ENCODE measurements at places on chromosomes 5 and 9. TPM values are rescaled to one million over a fixed set of nuclear protein-coding genes. Genes with fewer than 3 reads are reported as not detected.

GAPT gene
- total RNA-seq = 0.27 TPM

BRINP1 gene
- total RNA-seq = 1.7 TPM

FNIP1 gene
- 31.6 TPM for total RNA-seq

CHSY3 gene
- 3.1 TPM for total RNA-seq

ACTBL2 gene
- total RNA-seq = not detected

SLC46A2 gene
- 0.16 TPM for total RNA-seq

MAST4 gene
- 91.4 TPM for total RNA-seq

CDH6 gene
- 4.0 TPM for total RNA-seq

PHYHD1 gene
- total RNA-seq = 21.9 TPM

OBP2B gene
- total RNA-seq = not detected

PCDHA4 gene
- total RNA-seq = 0.05 TPM

WDR38 gene
- total RNA-seq = not detected

DNA sequence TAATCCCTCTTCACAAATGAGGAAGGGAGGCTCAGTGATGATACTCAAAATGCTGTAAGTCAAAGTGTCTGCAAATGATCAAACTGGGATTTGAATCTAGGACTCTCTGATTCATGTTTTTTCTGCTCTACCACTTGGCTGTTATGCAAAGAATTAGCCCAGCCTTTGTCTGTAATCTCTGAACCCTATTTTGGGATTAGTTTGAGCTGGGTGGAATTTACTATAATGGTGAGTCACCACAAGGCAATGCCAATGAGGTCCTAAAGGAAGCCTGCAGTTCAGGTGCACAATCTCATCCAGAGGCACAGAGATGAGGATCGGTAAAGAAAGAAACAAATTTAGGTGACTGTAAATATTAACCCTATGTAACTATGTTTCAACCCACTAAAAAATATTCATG, 29.2 kb downstream of the RFK start:
- no peak for DNase-seq

GRCh38 chr5:145835848-145836239, 702 bp upstream of the PRELID2 start:
- no peak for DNase-seq

GRCh38 chr9:113593682-113594281, 130.3 kb downstream of the RGS3 start:
- peak; percentile 96 for DNase-seq

DNA sequence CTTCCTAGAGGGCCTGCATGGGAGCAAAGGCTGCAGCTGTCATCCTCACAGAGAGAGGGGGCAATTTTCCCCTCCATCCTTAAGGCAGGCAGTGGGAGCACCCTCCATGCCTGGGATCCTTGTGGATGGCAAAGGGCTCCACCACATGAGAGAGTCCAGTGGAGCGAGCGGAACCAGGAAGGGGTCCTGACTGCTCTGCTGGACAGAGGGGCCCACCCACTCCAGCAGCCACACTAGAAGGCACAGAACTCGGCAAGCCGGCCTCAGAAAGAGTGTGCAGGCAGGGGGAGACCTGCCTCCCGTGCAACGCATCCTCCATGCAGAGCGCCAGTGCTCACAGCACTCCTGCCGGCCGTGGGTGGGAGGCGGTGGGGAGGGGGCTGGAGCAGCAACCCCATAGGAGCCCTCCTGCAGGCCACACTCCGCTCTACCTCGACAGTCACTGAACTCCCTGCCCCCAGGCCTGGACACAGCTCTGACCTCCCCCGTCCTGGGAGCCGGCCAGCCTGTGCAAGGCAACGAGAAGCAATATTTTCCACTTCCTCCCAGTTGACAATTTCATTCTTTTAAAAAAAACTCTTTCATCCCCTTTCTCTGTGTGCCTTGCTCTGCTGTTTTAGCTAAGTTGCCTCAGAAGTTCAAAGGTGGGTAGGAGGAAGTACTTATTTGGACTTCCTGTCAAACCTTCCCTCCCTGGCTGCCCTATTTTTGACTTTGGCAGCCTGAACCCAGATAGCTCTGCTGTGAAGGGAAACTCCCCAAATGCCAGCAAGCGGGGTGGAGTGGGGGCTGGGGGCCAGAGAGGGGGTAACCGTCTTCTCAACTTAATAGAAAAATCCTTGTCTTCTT, 5.3 kb upstream of the LCP2 start:
- peak; percentile 86 for DNase-seq

GRCh38 chr5:95159603-95160002, 125.3 kb downstream of the MCTP1 start:
- DNase-seq = no peak

GRCh38 chr5:6785161-6785860, 72.1 kb downstream of the TENT4A start:
- no peak for DNase-seq

DNA sequence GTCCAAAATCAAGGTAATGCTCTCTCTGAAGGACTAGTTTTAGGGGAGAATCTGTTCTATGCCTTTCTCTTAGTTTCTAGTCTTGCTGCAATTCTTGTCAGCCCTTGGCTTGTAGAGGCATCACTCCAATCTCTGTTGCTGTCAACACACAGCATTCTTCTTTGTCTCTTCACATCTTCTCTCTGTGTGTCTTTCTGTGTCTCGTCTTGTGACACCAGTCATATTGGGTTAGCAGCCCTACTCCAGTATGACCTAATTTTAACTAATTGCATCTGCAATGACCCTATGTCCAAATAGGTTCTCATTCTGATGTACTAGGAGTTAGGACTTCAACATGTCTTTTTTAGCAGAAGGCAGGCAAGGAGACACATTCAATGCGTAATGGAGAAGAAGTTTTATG, 1110.6 kb downstream of the DTWD2 start:
- no peak for DNase-seq

GRCh38 chr5:179313849-179314521, 31.3 kb downstream of the ADAMTS2 start:
- DNase-seq = peak; percentile 90

DNA sequence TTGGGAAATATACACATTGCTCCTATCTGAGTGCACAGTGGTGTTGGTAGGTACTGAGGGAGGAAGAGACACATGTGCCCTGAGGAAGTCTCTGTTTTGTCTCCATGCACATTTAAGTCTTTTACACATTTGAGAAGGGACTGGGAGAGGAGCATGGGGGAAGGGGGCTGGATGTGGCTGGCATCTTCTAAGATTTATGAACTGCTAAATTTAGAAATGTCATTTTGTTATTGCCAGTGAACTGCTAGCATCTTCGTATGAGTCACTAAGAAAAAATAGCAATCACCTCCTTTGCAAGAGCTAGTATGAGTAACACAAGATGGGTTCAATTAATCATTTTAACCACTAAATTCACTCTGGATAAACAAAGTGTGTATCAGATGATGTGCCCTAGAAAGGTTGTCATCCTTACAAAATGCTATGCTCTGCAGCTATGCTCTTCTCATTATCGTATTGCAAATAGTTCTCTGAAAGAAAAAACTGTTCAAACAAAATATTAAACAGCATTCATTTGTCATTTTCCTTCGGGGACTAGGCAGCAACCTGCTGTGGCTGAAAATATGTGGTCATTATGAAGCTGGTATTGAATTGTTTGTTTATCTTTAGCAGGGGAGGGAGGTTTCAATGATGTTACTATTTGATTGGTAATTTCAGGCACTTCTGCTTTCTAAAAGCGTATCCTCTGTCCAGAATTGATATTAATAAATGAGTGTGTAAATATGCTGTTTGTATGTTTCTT, 236.5 kb downstream of the DMRTA1 start:
- no peak for DNase-seq

GRCh38 chr9:110763568-110763967, 95.0 kb downstream of the MUSK start:
- no peak for DNase-seq

DNA sequence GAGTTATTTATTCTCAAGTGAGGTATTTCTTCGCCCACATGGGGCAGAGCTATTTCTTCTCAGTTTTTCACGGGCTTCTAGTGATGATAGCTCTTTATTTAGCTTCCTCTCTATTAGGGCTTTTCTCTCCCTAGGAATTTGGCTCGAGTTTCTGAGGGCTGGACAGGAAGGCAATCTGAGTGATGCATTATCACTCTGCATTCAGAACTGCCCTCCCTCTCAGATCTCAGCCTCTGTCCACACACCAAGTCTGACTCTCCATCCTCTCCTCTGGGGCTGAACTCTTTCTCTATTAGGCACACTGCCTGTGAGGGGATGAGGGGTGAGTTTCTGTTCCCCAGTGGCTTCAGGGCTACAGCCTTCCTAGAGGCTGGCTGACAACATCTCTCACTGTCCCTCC, 14.9 kb upstream of the SCAMP1 start:
- DNase-seq = no peak

- DNase-seq = no peak
These were observed 70.5 kb downstream of the PIK3R1 start for GRCh38 chr5:68285851-68286611.

DNA sequence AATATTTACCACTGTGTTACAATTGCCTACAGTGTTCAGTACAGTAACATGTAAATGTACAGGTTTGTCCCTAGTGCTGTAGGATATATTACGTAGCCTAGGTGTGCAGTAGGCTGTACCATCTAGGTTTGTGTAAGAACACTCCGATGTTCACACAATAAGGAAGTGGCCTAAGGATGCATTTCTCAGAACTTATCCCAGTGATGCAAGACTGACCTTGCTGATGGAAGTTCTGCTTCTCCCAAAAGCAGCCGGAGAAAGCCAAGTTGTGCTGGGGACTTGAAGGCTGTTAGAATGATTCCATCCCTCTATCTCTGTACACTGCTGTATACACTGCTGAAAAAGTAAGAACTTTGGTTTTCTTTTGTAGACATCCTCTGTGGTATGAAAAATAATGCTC, 21.6 kb downstream of the NEUROG1 start:
- no peak for DNase-seq

DNA sequence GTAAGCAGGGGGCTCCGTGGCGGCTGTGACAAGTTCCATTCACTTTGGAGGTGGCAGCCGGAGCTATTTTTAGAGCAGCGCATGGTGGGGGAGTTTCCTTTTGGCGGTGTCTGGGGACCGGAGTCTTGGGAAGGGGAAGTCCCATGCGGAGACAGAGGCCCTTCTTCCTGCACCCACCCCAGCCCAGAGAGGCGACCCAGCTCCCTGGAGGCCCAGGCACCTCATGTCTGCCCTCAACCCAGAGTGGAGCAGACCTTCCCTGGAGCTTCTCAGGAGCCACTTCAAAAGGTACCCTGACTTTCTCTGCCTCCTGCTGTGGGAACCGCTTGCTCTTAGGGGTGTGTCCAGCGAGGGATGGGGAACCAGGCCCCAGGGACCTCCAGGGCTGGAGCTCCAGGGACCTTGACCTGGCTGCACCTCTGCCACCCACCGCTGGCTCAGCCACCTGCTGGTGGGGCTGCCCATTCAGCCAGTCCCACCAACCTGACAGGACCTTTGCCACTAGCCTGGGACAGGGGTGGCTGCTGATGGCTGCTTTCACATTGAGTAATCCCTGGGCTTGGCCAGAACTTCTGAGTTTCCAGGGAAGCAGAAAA, 34.1 kb downstream of the NEK6 start:
- DNase-seq = no peak

GRCh38 chr9:107587191-107587963, 97.8 kb upstream of the KLF4 start:
- DNase-seq = peak; percentile 85

- DNase-seq = no peak
These were observed 108.6 kb downstream of the SERINC5 start for GRCh38 chr5:80147119-80147815.

GRCh38 chr5:148343603-148344487, 8.5 kb downstream of the SPINK9 start:
- DNase-seq = no peak

GRCh38 chr5:142807372-142807911, 37.3 kb downstream of the ARHGAP26 start:
- peak; percentile 75 for DNase-seq

- DNase-seq = no peak
These were observed 17.4 kb downstream of the ENC1 start for GRCh38 chr5:74623006-74623611.

DNA sequence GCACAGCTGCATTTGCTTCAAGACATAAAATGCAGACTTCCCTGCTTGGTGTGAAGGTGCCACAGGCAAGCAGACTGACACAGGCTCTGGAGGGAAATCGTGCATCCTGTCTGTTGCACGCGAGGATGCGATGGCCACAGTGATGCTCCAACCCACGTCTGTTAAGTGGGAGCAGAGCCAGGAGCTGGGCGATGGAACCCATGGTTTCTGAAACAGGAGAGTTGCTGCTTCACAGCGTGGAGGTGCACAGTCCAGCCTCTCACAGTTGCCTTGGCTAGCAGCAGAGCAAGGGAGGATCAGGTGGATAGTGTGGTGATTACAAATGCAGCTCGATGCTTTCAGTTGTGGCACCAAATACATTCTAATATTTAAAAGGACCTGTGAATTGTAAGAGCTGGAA, 108.8 kb downstream of the TENT4A start:
- DNase-seq = no peak

DNA sequence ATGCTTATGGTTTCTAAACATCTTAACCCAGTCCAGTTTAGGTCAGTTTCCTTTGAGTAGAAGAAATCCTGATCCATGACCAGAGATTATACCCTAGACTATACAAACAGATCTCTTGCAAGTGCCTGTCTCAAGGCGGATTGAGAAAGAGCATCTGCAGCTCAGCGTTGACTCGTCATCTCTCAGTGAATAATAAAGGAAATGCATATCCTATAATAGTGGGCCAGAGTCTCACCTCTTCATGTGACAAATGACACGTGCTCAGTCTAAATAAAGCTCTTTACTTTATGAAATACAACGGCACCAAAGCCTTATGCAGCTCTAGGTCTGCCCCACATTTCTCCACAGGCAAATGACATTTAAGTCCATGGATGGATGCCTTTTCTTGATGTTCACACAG, 179.4 kb upstream of the NR3C1 start:
- DNase-seq = no peak

- no peak for DNase-seq
These were observed 282.9 kb downstream of the SLF1 start for GRCh38 chr5:94901191-94901979.

GRCh38 chr9:110298043-110298605, 39.5 kb downstream of the TXNDC8 start:
- no peak for DNase-seq

DNA sequence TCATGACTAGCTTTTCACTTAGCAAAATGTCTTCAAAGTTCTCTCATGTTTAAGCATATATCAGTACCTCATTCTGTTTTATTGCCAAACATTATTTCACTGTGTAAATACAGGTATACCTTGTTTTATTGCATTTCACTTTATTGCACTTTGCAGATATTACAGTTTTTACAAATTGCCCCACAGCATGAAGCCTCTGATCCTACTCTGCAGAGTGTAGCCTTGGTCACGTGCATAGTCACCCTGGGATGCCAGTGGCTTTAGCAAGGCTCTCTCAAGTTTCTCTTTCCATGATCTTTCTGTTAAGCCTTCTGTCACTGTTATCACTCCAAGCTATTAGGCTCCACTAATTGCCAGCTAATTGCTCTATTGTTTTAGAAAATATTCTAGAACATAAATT, 182.2 kb upstream of the GRIA1 start:
- DNase-seq = no peak

GRCh38 chr9:107612136-107612535, 122.6 kb upstream of the KLF4 start:
- DNase-seq = peak; percentile 91

- peak; percentile 73 for DNase-seq
These were observed 34.3 kb downstream of the TMOD1 start for GRCh38 chr9:97535771-97536170.
